A549 treated with AZD2906 at 1 μM for 4 hours (cell line): ENCODE measurements at places on chromosomes 12 and 14. TPM values are rescaled to one million over a fixed set of nuclear protein-coding genes. Genes with fewer than 3 reads are reported as not detected.

CLEC1B gene
- total RNA-seq, result not detected in 5 replicates

NRXN3 gene
- 0.52 to 0.95 TPM (median 0.81 TPM) in 5 replicates for total RNA-seq

KRT8 gene
- 4,552 to 5,559 TPM (median 5,427 TPM) in 5 replicates for total RNA-seq

PLXNC1 gene
- total RNA-seq, result 0.06 to 0.15 TPM (median 0.10 TPM) in 5 replicates

P2RX7 gene
- total RNA-seq, result not detected in 5 replicates

P2RX2 gene
- not detected in 5 replicates for total RNA-seq

SDS gene
- 0.49 to 1.8 TPM (median 1.6 TPM) in 5 replicates for total RNA-seq

KITLG gene
- 13.5 to 19.2 TPM (median 15.0 TPM) in 5 replicates for total RNA-seq

LRP6 gene
- total RNA-seq, result 10.9 to 15.8 TPM (median 15.0 TPM) in 5 replicates
